Thoracic aorta (tissue), 2 donors: ENCODE measurements at places on chromosomes 5 and 9.

DNA sequence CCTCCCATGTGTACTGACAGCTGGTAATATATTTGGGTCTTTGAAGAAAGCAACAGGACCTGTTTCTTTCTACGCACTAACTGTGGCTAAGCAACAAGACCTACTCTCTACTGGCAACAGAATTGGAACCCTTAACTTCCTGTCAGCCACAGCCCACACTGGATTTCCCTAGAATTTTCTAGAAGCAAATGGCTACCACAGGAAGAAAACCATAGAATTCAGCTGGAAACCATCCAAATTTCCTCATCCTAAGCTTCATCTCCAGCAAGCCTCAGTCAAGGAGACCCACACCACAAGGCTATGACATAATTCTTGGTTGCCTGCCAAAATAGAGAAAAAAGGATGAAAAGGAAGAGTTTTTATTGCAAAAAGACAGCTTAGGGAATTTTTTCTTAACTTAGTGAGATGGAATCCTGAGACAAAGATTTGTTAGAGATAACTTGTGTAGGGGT lies 171.8 kb upstream of the TNC start:
- DNase-seq: no peak

- DNase-seq: no peak
Observed at GRCh38 chr9:131642496-131643083, 97.3 kb downstream of the PRRT1B start.

DNA sequence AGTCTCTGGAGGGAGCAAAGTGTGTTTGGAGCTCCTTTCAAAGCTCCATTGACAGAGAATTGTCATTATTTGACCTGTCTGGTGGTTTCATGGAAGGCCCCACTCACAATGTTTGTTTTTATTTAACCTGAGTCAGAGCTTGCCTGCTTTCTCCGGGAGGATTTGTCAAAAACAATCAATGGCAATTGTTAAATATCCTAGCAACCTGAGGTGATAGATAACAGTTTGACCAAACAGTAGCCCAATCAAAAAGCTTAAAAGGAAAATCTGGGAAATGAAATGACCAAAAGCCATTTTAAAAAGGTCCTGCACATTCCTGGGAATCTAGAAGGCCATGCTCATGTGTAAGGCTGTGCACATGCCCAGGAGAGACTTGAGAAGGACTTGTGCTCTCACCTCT lies 177.2 kb upstream of the POC5 start:
- DNase-seq: no peak

GRCh38 chr5:108818613-108819272 lies 71.0 kb downstream of the FER start:
- no peak for DNase-seq

- DNase-seq: no peak
Observed at GRCh38 chr5:126376443-126376842, 46.8 kb upstream of the GRAMD2B start.

DNA sequence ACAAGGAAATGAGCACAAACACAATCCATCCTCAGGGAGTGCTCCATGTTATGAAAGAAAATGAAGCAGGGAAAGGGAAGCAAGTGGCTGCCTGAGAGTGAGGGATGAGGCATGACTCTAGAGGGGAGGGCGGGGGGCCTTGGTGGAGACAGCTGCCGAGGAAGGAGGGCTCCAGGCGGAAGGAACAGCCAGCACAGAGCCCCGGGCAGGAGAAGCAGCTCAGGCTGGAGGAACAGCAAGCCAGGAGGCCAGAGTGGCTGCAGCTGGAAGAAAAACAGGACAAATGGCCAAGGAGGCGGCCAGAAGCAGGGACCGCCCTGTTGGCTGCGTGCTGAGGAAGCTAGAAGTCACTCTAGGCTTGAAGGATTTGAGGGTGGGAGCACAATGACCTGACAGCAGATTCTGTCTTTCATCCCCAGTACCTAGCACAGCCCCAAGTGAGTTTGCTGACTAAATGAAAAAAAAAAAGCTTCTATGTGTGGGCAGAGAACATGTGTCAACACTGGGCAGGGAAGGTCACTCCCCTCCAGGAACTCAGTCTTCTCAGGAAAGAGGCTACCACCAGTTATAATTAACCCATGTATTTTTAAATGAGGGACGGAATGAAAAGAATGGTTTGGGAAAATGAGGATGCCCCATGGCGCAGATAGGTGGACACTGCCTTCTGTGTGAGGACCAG lies 142.8 kb downstream of the DCP2 start:
- DNase-seq: no peak

GRCh38 chr5:138212828-138213160 lies 329 bp downstream of the CDC23 start:
- no peak for DNase-seq

DNA sequence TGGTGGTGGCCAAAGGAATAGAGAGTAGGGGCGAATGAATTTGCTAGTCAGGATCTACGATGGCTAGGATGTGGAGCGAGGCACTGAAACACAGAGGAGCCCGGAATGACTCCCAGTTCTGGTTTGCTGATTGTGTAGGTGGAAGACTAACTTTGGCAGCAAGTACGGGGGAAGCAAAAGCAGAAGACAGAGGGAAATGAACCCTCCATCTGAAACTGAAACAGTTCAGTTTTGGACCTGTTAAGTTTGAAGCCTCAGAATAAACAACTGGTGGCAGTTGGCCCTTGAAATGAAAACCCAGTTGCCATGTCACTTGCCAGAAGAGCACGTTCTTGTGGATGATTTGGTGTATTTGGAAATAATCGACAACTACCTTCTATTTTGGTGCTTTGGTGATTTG lies 15.4 kb upstream of the SMIM15 start:
- no peak for DNase-seq

GRCh38 chr9:73155968-73156864 lies 4.6 kb downstream of the ANXA1 start:
- no peak for DNase-seq

DNA sequence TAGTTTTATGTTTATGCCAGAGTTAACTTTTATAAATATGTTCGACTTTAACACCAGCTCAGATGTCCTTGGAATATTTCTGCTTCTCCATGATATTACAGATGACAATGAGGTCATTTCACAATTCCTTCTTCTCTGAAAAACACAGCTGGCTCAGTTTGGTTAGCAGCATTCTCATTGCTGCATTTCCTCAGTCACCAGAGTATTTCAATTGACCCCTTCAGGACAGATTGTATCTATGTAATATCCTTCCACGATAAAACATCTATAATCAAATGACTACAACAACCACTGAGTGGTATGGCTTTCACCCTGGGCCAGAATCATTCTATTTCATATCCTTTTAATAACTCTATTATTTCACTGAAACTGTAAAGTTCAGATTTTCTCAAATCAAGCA lies 148.7 kb downstream of the OXCT1 start:
- DNase-seq: no peak
